ENCODE measurements at places on chromosomes 7 and 10.

- no peak for DNase-seq
Measured at GRCh38 chr10:34078745-34079470, 736.2 kb downstream of the PARD3 start.

- DNase-seq = no peak
Measured at GRCh38 chr7:46960970-46961369, 620.9 kb downstream of the TNS3 start.

DNA sequence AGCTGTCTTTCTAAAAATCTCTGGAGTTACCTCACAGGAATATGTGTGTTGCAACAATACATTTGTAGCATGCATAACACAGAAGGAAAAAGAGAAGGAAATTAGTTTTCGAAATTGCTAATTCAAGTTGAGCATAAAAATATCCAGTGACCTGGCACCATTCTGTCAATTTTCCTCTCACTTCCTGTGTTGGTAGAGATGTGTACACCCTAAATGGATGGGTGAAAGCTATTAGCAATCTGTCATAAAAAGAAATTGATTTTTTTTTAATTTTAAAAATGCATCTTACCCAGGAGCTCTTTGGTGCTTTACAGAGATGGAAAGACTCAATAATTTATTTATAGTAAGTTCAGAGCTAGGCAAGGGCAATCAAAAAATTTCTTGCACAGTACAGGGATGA lies 333.3 kb upstream of the TMEM229A start:
- DNase-seq = no peak

DNA sequence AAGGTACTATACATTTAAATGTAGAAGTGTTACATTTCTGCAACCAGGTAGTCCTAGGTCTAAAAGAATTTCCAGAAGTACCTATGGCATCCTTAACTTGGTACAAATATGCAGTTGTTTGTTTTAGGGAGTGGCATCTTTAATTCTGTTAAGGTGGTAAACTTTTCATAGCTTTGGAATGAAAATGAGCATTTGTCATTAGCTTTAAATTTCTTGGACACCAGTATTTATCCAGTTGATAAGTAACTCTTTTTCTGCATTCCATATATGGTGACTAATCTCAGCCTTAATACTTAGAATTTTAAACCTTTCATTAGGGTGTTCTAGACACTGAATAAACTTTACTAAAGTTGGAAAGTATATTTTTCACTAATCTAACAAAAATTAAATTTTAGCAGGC lies 10.8 kb downstream of the SLF2 start:
- DNase-seq = no peak

GRCh38 chr10:71294091-71294561 lies 24.9 kb upstream of the SLC29A3 start:
- no peak for DNase-seq

Data from CD4-positive, alpha-beta T cell treated with Interleukin-2 at 100 ng/mL for 4 hours (primary cell).